ENCODE measurements at places on chromosomes 6 and 20.

DNA sequence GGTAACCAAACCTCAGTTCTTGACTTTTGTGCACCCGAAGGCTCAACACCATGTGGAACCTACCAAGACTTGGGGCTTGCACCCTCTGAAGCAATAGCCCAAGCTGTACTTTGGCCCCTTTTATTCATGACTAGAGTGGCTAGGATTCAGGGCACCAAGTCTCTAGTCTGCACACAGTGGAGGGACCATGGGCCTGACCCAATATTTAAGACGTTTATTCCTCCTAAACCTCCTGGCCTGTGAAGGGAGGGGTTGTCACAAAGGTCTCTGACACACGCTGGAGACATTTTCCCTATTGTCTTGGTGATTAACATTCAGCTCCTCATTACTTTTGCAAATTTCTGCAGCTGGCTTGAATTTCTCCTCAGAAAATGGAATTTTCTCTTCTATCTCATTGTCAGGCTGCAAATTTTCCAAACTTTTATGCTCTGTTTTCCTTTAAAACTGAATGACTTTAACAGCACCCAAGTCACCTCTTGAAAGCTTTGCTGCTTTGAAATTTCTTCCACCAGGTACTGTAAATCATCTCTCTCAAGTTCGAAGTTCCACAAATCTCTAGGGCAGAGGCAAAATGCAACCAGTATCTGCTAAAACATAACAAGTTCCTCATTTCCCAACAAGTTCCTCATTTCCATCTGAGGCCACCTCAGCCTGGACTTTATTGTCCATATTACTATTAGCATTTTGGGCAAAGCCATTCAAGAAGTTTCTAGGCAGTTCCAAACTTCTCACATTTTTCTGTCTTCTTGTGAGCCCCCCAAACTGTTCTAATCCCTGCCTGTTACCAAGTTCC lies 481.4 kb upstream of the BTBD3 start:
- no peak for DNase-seq

DNA sequence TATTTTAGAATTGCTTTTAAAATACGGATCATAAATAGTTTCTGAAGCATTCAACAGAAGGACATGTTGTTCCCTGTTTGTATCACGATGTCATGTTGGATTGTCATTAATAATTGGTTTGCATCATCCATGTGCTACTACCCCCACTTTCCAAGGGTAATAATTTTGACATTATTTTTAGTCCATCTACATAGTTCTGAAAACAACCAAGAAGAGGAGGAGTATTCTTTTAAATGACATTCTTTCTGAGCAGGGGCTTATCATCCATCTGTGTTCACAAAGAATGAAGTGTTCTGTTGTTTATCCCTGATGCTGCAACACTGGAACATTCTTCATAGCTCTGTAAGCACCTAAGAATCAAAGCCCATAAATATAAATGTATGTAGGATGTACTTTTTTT lies 151.0 kb upstream of the CITED2 start:
- no peak for DNase-seq

- DNase-seq = no peak
These were observed 52.9 kb upstream of the PLCB4 start for GRCh38 chr20:9015984-9016324.

- DNase-seq = no peak
These were observed 42.2 kb upstream of the AKAP12 start for GRCh38 chr6:151197556-151197955.

DNA sequence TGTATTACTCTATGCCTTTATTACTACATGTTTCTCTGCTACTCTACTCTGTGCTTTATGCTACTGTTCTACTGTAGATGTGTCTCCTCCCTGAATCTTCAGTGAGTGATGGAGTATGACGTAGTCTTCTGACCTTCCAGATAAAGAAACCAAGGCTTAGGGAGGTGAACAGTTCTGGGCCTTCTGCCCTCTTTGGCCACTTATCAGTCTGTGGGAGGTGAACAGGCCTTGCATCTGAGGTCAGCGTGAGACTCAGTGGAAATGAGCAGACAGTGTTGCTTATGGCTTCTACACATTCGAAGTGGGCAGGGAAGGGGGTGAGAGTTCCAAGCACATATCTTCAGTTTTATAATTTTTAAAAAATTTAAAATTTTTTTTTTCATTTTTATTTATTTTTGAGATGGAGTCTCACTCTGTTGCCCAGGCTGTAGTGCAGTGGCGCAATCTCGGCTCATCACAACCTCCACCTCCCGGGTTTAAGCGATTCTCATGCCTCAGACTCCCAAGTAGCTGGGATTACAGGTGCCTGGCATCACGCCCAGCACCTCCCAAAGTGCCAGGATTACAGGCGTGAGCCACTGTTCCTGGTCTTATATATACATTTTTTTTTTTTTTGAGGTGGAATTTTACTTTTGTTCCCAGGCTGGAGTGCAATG lies 24.2 kb downstream of the MYBL2 start:
- no peak for DNase-seq

DNA sequence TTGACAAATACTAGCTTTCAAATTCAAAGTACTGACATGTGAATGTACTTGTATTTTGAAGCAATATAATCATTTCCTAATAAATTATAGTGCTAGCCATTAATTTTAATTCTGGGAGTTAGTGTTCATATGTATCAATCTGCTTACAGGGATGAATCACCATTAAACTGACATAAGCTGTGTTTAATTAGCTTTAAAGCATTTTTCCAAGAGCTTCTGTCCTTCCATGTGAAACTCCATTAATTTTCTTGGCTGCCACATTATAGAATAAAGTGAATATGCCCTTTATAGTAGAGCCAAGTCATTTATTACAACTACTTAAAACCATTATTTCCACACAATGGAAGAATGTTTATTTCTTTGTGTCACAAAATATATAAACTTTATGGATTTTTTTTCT lies 150.8 kb downstream of the COL21A1 start:
- no peak for DNase-seq

GRCh38 chr6:47646689-47647088 lies 51.7 kb upstream of the ADGRF4 start:
- DNase-seq = no peak

- no peak for DNase-seq
These were observed 156.5 kb downstream of the SH3BGRL2 start for GRCh38 chr6:79787626-79788025.

GRCh38 chr6:27617700-27618689 lies 145.1 kb upstream of the ZNF184 start:
- DNase-seq = no peak

- no peak for DNase-seq
These were observed 43.8 kb downstream of the PLN start for GRCh38 chr6:118591897-118592296.

DNA sequence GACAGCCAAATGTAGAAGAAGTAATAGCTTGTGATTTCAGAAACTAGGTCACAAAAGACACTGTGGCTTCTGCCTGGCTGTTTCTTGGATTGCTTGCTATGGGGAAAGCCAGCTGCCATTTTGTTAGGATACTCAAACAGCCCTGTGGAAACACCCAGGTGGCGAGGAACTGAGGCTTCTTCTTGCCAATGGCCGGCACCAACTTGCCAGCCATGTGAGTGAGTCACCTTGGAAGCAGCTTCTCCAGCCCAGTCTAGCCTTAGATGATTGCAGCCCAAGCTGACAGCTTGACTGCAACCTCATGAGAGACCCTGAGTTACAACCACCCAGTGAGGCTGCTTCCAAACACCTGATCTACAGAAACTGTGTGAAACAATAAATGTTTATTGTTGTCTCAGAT lies 11.9 kb upstream of the KIAA1755 start:
- DNase-seq = no peak
